MG63 (cell line): ENCODE measurements at places on chromosomes 13 and 19. TPM values are rescaled to one million over a fixed set of nuclear protein-coding genes. Genes with fewer than 3 reads are reported as not detected.

GRCh38 chr13:74683411-74683810 is 549.2 kb upstream of the KLF12 start:
- DNase-seq, result no peak

Gene PPM1N
- 6.6 TPM in 1 of 2 replicates, not detected in the other for total RNA-seq

Gene POLR1G
- total RNA-seq, result 27.1 and 44.0 TPM in 2 replicates

DNA sequence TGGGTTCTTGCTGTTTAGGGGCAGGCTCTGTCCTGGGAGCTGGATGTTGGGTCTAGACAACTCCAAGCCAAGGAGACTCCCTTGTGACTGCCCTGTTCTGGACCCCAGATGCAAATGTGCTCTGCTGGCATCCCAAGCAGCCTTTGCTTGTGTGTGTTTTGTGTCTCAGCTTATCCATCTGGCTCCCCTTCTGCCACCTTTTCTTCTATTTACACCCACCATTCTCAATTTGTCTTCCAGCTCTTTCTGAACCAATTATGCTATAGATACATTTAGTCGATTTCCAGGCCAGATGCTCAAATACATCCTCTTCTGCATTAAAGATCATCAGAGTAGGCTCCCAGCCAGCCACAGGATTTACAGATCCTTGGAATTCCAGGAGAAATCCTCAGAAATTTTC is 115.0 kb upstream of the SLC7A1 start:
- no peak for DNase-seq

DNA sequence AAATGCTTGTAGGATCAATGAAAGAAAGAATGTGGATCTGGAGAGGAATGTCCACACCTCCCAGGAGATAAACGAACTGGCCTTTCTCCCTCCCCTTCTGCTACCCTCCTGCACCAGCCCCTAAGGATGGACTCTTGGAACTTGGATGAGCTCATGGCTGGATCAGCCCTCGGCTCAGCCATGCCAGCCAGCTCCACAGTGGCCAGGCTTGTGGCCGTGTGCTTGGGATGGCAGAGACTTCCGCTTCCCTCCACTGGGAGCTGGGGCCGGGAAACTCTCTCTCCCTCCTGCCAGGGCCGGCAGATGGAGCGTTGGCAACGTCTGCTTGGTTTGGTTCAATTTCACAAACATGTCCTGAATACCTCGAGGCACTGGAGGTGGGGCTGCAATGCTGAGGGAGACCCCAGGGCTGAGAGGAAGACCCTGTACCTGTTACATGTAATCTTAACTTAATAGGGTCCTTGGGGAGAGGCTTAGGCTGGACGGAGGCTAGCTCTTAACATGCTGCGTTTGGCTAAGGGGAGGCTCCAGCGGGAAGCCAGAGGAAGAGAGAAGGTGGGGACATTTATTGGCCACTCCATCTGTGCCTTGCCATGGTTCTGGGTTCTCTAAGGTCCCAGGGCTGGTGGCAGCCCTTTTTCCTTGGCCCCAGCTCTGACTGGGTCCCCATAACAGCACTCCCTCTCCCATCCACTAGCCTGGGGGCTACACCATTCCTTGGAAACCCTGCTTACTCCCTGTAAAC is 152.5 kb downstream of the IER2 start:
- DNase-seq, result peak; percentile 91
